ENCODE measurements at places on chromosomes 5 and 9.

DNA sequence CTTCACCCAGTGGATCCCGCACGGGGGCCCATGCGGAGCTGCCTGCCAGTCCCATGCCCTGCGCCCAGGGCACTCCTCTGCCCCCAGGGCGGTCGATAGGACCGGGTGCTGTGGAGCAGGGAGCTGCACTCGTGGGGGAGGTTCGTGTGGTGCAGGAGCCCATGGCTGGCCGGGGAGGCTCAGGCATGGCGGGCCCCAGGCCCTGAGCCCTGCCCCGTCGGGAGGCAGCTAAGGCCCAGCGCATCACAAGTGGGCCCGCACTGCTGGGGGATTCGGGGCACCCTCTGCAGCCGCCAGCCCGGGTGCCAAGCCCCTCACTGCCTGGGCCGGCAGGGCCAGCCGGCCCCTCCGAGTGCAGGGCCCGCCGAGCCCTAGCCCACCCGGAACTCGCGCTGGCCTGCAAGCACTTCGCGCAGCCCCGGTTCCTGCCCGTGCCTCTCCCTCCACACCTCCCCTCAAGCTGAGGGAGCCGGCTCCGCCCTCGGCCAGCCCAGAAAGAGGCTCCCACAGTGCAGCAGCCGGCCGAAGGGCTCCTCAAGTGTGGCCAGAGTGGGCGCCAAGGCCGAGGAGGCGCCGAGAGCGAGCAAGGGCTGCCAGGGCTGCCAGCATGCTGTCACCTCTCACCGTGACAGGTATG lies 221.1 kb upstream of the RORB start:
- DNase-seq: no peak

- no peak for DNase-seq
Observed at GRCh38 chr5:89710006-89710405, 699.5 kb downstream of the CETN3 start.

- no peak for DNase-seq
Observed at GRCh38 chr5:57976506-57976905, 483.4 kb downstream of the PLK2 start.

- DNase-seq: no peak
Observed at GRCh38 chr9:108812396-108813025, 43.3 kb downstream of the ACTL7B start.

- no peak for DNase-seq
Observed at GRCh38 chr5:124341066-124341858, 405.2 kb downstream of the ZNF608 start.

Measured in activated T-cell treated with anti-CD3 and anti-CD28 coated beads, Interleukin-2, amount 50 U/mL, for 4 hours (primary cell).